ENCODE measurements at places on chromosomes 11 and 22.
A peak's percentile ranks its signal among the peaks of the same experiment; 100 is the strongest.

DNA sequence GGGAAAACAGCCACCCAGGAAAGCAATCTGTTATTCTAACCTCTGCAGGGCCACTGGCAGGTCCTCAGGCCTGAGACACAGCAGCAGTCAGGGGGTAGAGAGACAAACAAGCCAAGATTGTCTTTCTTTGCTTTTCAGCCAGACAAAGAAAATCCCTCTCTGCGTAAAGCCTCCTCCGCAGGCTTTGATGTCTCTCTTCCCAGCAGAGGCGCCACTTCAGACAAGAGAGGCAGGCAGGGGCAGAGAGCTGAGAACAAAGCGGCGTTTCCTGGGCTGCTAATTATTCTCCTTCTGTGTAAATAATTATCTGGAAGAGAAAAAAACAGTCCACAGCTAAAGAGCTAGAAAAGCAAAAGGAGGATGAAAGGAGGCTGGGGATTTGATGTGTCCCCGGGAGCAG lies 102.7 kb upstream of the SEZ6L start:
- DNase-seq, result no peak

- no peak for DNase-seq
Measured at GRCh38 chr11:70698871-70699270, 300.5 kb downstream of the CTTN start.

DNA sequence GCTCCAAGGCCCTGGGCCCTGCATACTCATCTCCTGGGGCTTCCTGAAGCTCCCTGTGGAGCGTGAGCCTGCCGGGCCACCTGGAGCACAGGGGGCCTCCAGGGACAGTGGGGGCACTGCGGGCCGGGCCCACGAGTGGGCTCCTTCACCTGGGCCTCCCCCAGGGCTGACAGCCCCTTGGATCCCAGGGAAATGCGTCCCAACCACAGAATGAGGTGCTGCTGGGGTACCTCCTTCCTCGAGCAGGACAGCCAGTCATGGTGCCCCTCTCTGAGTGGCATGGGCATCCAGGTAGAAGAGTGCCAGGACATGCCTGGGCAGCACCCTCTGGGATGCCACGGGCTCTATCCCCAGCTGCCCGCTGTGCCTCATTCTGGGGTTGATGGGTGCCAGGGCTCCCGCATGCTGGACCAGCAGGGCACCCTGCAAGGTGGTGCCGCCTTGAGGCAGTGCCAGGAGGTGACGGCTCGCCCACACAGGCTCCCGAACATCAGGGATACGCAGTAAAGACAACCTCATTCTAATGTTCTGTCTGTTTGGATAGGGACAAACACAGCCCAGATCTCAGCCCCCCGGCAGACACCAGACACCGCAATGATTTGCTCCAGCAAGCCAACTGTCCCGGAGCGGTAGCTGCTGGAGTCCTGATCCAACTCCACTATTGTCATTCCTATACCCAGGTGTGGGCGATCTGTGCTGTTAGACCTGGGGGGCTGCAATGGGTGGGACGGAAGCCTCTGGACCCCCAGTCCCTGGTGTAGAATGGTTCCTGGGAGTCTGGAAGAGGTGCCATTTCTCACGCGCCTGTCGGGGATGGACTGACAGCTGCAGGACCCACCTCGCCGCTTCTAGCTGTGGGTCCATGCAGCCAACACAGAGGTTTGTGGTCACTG lies 25.8 kb downstream of the KRTAP5-5 start:
- no peak for DNase-seq

DNA sequence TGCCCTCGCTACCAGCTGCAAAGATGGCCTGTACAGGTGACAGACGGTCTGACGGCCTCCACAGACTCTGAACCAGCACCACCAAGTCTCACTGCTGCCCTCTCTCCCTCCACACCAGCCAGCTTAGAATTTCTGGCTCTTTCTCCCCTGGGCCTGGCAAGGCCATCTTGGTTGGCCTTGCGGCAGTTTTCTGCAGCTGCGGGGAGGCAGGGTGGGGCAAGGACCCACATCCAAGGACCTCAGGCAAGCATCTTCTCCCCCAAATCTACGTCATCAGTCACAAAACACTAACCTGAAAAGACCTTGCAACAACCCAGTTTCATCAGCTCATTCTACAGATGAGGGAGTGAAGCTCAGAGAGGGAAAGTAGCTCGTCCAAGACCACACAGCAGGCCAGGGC lies 11.7 kb upstream of the POLDIP3 start:
- DNase-seq, result no peak

DNA sequence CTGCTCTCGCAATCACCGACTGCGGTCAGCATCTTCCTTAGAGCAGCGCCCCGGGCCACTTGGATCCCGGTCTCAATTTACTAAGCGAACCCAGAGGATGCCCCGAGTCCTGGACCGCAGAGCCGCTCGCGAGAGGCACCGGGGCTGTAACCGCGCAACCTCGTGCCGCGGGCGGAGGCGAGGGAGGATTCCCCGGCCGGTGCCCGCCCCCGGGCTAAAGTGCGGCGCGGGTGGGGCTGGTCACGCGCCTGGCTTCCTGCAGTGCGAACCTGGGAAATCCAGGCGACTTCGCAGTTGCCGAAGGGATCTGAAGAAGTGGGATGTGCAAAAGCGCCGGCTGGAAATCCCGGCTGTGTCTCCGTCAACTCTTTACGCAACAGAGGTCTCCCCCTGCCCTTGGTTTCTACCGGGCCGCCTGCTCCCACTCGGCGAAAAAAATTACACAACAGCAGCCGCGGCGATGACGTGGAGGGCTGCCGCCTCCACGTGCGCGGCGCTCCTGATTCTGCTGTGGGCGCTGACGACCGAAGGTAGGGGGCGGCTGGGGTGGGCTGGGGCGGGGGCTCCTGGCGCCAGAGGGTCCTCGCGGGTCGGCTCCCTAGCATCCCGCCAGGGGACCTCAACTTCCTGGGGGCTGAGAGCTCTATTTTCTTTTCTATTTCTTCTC lies at the start of gene NCR3LG1:
Gene NCR3LG1, plus strand, starts transcription at position 291 of the 667 bp plus-strand sequence. Its CDS starts 170 bp downstream, at position 461.
- peak; percentile 28 for DNase-seq

DNA sequence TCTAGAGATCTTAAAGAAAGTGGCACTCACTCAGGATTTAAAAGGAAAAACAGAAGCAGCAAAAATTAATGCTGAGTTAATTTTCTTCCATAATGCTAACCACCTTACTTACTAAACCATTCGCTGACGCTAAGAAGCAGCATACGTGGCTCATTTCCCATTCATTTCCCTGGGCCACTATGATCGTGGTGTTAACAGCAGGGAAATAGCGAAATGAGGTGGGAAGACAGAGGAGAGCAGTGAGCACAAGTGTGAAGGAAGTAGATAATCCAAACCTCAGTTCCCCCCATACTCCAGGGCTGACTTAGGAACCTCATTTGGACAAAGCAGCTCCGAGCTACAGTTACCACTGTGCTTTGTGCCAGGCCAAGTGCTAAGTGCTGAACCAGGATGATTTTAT lies 723.2 kb downstream of the OPCML start:
- no peak for DNase-seq

- DNase-seq, result no peak
Measured at GRCh38 chr11:46006418-46007070, 84.1 kb downstream of the LARGE2 start.

DNA sequence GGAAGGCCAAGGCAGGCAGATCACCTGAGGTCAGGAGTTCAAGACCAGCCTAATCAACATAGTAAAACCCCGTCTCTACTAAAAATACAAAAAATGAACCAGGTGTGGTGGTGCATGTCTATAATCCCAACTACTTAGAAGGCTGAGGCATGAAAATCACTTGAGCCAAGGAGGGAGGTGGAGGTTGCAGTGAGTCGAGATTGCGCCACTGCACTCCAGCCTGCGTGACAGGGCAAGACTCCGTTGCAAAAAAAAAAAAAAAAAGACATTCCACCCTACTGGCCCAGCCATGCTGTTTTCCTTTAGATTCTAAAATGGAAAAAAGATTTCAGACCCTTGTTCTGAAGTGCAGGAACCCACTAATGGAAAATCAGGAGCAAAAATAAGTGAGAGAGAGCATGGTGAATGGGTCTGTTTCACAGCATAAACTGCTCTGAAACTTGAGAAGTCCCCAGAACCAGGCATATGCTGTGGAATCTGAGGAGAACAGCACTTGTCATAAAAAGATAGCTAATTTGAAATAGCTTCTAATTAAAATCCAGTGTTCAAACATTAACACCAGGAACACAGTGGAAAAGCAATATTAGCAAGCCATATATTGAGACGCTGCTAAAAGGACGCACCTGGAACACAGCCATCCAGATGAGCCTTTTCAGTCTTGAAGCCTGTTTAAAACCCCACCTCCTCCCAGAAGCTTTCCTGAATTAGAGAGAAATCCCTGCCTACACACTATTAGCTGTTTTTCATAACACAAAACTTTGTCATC lies 66.3 kb upstream of the CHRM4 start:
- no peak for DNase-seq

GRCh38 chr11:12411806-12412727 lies 34.7 kb downstream of the PARVA start:
- peak; percentile 22 for DNase-seq

- DNase-seq, result no peak
Measured at GRCh38 chr11:70483077-70483861, 84.9 kb downstream of the CTTN start.

DNA sequence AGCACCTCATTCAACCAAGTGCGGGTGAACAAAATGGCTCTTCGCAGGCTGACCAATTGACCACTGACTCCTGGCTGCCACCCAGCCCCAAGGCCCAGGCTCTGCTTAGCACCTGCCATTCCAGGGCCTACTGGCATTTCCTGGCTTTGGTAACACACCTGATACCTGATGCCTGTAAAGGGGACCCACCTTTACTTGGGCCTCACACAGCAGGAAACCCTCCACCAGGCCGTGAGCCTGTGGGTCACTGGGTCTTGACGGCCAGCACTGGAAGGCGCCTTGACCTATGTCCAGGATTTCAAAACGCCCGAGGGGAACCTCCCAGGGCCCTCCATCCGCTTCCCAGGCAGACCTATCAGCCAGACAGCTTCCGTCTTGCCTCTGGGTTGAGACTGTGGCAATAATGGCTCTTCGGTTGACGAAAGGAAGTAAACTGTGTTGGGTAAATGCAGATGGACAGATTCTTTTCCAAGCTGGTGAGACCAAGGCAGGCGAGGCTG lies 16.8 kb upstream of the TMEM184B start:
- no peak for DNase-seq

DNA sequence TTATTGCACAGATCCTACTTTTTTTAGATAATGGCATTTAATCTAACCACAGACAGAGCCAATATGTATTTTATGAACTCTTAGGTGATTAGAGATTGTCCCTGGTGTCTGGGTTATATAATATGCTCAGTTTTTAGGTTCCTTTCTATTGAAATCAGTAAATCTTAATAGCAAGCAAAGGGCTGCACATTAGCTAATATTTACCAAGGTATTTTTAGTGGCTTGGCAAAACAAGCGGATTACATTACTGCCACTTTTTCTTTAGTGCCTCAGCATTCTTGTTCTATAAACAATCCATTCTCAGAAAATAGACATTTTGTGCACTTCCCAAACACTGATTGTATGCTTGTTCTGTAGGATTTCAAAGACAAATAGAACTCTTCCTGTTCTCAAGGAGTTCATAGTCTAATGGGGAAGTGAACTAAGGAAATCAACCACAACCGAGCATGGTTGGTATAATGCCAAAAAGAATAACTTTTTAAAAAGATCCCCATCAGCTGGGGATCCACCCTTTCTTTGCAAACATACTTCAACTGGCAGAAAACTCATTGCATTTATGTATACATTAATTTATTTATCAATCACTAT lies 23.8 kb downstream of the KCNJ1 start:
- no peak for DNase-seq

DNA sequence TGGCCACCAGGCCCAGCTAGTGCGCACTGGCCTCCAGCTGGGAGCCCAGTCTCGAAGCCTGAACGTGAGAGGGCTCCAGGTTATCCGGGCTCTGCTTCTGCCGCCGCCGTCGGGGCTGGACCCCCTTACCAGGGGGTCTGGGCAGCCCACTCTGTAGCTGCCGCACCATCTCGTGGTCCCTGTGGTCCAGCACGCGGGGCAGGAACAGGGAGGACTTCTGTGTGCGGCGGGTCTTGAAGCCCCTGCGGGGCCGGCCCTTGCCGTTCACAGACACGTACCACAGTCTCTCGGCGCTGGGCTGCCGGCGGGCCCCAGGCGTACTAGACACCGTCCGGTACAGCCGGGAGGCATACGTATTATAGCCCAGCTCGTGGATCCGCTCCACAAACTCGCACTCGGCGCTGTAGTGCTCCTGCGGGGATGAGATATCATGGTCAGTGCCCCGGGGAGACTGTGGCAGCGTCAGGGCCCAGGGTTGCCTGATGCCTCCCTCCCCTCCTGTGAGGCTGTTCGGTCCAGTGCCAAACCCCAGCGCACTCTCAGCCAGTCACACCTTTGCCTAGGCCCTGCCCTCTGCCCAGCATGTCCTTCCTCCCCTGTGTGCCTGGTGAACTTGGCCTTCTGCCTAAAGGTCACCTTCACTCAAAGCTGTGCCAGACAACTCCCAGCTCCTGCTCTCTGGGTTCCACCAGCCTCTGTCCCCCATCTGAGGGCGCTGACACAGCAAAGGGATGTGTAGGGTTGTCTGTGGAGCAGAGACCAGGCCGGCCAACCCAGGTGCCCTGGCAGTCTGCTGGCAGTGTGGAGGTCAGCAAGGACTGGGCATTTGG lies 8.7 kb downstream of the FGF3 start:
- DNase-seq, result no peak

DNA sequence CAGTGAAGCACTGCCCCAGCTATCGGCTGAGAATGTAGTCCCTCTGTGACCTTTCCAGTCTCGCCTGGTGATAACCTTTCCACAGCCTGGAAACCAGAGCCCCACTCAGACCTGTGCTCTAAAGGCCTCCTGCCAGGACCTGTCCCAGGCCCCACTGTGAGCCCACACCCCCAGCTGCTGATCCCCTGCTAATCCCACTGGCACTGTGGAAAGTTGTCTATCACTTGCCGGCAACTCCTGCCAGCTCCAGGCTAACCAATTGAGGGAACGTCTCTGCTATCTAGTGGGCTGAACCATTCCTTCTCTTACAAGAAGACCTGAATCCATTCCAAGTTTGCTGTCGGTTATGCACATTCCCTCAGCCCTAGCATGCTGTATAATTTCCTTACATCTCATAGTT lies 328.2 kb downstream of the FAM181B start:
- DNase-seq, result no peak
